Kidney (tissue), 22 donors: ENCODE measurements at places on chromosomes 2 and 18.
A peak's percentile ranks its signal among the peaks of the same experiment; 100 is the strongest.

- peak; percentile 79 for DNase-seq
- no peaks in the 10 kb centered on the region for H3K36me3 ChIP-seq
- H3K27me3 ChIP-seq, result no peaks in the 10 kb centered on the region
- H3K4me1 ChIP-seq, result peaks cover 4% of the 10 kb centered on the region
Measured at GRCh38 chr2:30421604-30422443, 25.2 kb upstream of the LCLAT1 start.

- H3K27ac ChIP-seq, result no peak overlapping the region
- H3K4me1 ChIP-seq, result no peaks in the 10 kb centered on the region
- H3K27me3 ChIP-seq, result no peaks in the 10 kb centered on the region
- no peak for DNase-seq
Measured at GRCh38 chr2:176795823-176796222, 416.8 kb upstream of the HNRNPA3 start.

DNA sequence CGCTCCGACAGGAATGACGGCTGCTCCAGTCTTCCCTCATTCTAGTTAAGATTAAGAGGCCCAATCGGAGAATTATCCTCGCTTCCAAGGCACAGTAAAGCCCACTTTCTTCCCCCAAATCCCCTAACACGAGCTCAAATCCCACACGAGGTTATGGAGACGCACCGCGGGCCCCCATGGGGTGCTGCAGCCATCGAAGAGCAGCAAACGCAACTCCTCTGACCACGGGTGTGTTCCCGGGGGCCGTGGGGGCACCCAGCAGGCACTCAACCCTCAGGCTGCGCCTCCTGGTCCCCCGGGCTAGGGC lies 446 bp downstream of the COPS9 start:
- H3K4me3 ChIP-seq, result peak overlapping the region; percentile 85
- H3K36me3 ChIP-seq, result peaks cover 19% of the 10 kb centered on the region
- DNase-seq, result no peak
- H3K27ac ChIP-seq, result no peak overlapping the region
- no peaks in the 10 kb centered on the region for H3K4me1 ChIP-seq

DNA sequence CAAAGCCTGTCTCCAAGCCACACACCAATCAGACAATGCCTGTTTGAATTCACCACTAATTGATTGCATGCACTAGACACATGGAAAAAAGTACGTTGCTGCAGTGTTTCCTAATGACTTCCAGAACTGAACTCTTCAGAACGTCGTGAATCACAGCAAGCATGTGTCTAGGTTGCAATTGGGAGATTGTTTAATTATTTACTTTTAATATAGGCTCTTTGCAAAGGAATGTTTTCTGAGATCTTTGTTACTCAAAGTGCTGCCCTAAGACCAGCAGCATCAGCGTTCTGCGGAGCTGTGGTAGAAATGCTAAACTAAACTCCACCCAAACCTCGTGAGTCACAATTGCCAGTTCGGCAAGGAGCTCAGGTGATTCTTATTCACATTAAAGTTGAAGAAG lies 52.7 kb upstream of the CCDC68 start:
- no peaks in the 10 kb centered on the region for H3K27me3 ChIP-seq
- no peaks in the 10 kb centered on the region for H3K4me1 ChIP-seq
- H3K27ac ChIP-seq, result no peak overlapping the region
- no peak overlapping the region for H3K4me3 ChIP-seq
- no peaks in the 10 kb centered on the region for H3K36me3 ChIP-seq

- H3K36me3 ChIP-seq, result no peaks in the 10 kb centered on the region
- H3K27me3 ChIP-seq, result no peaks in the 10 kb centered on the region
- DNase-seq, result peak; percentile 79
- H3K4me1 ChIP-seq, result no peaks in the 10 kb centered on the region
Measured at GRCh38 chr2:240250985-240251847, 110.8 kb upstream of the OTOS start.

GRCh38 chr2:46980366-46980765 lies 64.8 kb upstream of the MCFD2 start:
- no peak overlapping the region for H3K4me3 ChIP-seq
- DNase-seq, result no peak
- peaks cover 6% of the 10 kb centered on the region for H3K36me3 ChIP-seq
- no peak overlapping the region for H3K27ac ChIP-seq
- no peaks in the 10 kb centered on the region for H3K27me3 ChIP-seq

DNA sequence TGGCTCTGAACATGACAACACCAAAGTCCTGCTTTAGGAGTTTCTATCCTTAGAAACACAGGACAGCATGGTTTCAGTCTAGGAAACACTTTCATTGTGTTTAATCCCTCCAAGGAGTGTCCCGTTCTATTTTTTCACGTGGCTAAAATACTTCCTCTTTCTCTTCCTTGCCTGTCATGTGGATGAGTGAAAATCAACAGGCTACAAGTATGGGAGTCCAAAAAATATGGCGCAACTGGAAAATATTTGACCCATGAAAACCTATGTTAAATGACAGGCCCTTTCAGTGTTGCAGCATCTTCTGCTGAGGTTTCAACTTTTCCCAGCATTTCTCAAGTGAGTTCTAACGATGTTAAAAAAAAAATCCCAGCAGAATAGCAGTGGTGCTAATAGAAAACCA lies 146.3 kb downstream of the LAMA3 start:
- no peaks in the 10 kb centered on the region for H3K36me3 ChIP-seq
- H3K27me3 ChIP-seq, result no peaks in the 10 kb centered on the region
- no peak overlapping the region for H3K27ac ChIP-seq
- no peak for DNase-seq

DNA sequence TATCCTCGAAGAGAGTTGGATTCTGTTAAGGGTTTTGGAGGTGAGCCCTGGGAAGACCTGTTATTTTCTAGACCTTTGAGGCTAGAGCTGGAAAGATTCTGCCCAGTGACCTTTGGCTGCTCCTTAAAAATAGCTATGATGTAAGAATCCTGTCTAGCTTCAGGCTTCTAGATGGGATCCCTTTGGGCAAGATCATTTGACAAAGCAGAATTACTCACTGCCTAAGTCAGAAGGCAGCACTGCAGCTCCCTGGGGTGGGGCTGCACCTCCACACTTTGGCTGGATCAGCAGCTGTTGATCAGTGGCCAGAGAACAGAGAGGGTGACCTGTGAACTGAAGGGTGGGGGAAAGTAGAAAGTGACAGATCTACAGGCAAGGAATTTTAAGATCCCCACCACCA lies 103.8 kb downstream of the ASAP2 start:
- no peaks in the 10 kb centered on the region for H3K36me3 ChIP-seq

DNA sequence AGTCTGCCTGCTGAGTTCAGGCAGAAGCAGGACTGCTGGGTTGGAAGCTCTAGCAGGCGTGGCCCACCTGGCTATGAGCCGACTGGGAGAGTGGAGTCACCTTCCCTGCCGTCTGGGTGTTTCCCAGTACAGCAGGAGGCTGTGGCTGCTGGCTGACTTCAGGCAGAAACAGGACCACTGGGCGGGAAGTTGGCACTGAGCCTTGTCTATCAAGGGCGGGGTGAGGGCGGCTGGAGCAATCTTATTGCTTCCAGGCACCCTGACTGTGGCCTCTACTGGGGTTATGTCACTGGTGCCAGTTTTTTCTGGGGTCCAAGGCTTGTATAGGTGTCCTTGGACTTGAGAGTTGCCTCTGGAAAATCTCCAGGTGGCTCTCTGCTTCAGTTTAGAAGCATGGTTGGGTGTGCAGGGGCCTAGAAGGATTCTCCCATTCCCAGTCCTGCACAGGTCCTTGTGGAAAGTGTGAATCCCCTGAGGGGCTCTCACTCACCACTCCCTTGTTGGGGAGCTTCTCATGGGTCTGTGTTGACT lies 30.5 kb downstream of the LTBP1 start:
- no peaks in the 10 kb centered on the region for H3K27me3 ChIP-seq
- H3K27ac ChIP-seq, result no peak overlapping the region
- no peaks in the 10 kb centered on the region for H3K4me1 ChIP-seq
- no peak overlapping the region for H3K4me3 ChIP-seq
- no peak for DNase-seq

DNA sequence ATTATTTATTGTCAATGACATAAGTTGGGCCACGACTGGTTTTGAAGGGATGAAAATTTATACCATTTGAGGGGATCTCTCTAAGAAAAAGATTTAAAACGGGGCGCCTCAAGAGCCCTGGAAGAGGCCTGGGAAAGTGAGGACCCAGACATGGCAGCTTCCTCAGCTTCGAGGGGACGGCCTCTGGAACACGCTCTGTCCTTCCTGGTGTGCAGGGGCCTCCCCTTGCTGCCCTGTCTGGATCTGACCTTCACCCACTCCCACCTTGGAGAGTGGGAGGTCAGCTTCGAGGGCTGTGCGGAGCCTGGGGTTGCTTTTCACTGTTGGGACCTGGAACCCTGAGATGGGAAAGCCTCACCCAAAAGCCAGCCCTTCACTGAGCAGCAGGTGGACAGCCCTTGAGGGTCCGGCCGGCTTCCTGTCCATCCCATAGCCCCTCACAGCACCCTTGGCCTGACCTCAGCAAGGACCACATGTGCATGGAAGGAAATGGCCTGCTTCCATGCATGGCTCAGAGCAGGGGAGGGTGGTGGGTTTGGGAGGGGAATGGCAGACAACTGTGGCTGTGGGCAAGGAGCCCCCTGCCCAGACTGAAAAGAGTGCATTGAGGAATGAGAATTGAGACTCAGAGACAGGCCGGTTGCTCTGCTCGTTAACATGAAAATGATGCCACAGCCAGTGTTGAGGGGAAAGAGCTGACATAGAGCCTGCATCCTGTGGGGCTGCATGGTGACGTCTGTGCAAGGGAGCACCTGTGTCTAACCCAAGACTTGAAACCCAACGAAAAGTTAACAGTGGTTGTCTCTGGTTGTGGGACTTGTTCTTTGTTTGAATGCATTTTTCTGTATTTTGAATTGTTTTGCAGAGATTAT lies 16.3 kb downstream of the FBLN7 start:
- no peak overlapping the region for H3K4me3 ChIP-seq
- no peaks in the 10 kb centered on the region for H3K27me3 ChIP-seq
- no peak for DNase-seq
- H3K4me1 ChIP-seq, result no peaks in the 10 kb centered on the region
- H3K27ac ChIP-seq, result no peak overlapping the region

- H3K27me3 ChIP-seq, result no peaks in the 10 kb centered on the region
- no peaks in the 10 kb centered on the region for H3K36me3 ChIP-seq
- DNase-seq, result no peak
- no peak overlapping the region for H3K27ac ChIP-seq
- H3K4me3 ChIP-seq, result no peak overlapping the region
- H3K4me1 ChIP-seq, result no peaks in the 10 kb centered on the region
Measured at GRCh38 chr2:138060301-138060635, 96.0 kb downstream of the HNMT start.

DNA sequence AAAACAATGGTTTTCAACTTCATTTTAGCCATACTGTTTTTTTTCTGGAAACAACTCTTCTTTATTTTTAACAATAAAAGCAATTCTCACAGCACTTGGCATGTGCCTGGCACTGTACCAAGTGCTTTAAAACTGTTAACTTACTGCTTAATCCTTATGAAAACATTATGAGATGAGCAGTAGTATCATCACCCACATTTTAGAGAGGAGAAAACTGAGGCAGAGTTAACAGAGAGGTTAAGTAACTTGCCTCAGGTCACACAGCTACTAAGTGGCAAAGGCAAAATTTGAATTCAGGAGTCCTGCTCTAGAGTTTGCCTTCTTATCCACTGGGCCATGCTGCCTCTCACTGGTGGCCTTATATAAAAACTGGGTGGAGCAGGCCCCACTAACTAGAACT lies 23.2 kb downstream of the CTIF start:
- H3K4me1 ChIP-seq, result peaks cover 4% of the 10 kb centered on the region
- H3K27ac ChIP-seq, result no peak overlapping the region
- H3K27me3 ChIP-seq, result no peaks in the 10 kb centered on the region
- no peaks in the 10 kb centered on the region for H3K36me3 ChIP-seq
- H3K4me3 ChIP-seq, result no peak overlapping the region

GRCh38 chr2:50491541-50492476 lies 540.1 kb downstream of the NRXN1 start:
- no peak overlapping the region for H3K27ac ChIP-seq
- no peaks in the 10 kb centered on the region for H3K27me3 ChIP-seq
- H3K4me3 ChIP-seq, result peak overlapping the region; percentile 33
- H3K36me3 ChIP-seq, result no peaks in the 10 kb centered on the region

DNA sequence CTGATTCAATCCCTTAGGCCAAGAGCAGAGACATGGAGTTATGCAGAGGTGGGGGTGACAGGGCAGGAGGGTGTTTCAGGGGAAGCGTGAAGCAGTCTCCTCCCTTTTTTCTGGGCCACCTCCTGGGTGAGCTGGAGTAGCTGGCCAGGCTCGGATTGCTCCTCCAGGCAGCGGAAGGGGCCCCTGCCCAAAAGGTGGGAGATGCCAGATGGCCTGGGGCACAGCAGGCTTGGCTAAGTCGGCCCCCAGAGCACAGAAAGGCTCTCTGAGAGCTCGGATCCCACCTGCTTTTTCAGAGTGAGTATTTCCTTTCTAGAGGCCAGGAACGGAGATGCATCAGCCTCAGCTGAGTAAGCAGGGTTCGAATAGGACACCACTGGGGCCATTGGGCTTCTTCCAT lies 196.9 kb downstream of the ANKRD30B start:
- H3K36me3 ChIP-seq, result no peaks in the 10 kb centered on the region
- H3K27ac ChIP-seq, result no peak overlapping the region
- no peaks in the 10 kb centered on the region for H3K27me3 ChIP-seq
- H3K4me3 ChIP-seq, result no peak overlapping the region
- DNase-seq, result no peak

- H3K4me1 ChIP-seq, result no peaks in the 10 kb centered on the region
- DNase-seq, result no peak
- no peak overlapping the region for H3K4me3 ChIP-seq
- H3K27me3 ChIP-seq, result no peaks in the 10 kb centered on the region
- no peaks in the 10 kb centered on the region for H3K36me3 ChIP-seq
- H3K27ac ChIP-seq, result no peak overlapping the region
Measured at GRCh38 chr2:14261771-14262170, 370.7 kb upstream of the LRATD1 start.

- DNase-seq, result no peak
- no peaks in the 10 kb centered on the region for H3K27me3 ChIP-seq
- H3K27ac ChIP-seq, result no peak overlapping the region
- H3K4me3 ChIP-seq, result no peak overlapping the region
Measured at GRCh38 chr2:130820279-130820861, 16.3 kb upstream of the ARHGEF4 start.

DNA sequence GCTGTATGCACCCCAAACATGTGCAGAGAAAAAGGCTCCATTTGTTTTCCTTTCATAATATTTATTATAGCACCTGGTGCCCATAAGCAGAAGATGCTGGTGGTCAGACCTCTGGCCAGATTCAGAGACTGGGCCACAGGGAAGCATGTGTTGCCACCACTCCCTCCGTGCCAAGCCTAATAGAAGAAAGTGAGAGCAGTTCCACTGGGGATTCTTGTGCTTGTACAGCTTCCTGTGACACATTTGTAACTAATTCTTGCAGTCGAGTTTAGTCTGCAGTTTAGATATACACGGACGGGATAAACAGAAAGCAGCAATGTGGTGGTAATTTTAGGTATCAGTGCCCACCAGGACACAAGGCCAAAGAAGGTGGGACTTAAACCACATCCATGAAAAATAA lies 135.4 kb upstream of the PIEZO2 start:
- H3K36me3 ChIP-seq, result no peaks in the 10 kb centered on the region
- H3K4me3 ChIP-seq, result no peak overlapping the region
- H3K27ac ChIP-seq, result no peak overlapping the region
- no peaks in the 10 kb centered on the region for H3K4me1 ChIP-seq
- DNase-seq, result no peak
